ENCODE measurements at places on chromosomes 2 and 18.

DNA sequence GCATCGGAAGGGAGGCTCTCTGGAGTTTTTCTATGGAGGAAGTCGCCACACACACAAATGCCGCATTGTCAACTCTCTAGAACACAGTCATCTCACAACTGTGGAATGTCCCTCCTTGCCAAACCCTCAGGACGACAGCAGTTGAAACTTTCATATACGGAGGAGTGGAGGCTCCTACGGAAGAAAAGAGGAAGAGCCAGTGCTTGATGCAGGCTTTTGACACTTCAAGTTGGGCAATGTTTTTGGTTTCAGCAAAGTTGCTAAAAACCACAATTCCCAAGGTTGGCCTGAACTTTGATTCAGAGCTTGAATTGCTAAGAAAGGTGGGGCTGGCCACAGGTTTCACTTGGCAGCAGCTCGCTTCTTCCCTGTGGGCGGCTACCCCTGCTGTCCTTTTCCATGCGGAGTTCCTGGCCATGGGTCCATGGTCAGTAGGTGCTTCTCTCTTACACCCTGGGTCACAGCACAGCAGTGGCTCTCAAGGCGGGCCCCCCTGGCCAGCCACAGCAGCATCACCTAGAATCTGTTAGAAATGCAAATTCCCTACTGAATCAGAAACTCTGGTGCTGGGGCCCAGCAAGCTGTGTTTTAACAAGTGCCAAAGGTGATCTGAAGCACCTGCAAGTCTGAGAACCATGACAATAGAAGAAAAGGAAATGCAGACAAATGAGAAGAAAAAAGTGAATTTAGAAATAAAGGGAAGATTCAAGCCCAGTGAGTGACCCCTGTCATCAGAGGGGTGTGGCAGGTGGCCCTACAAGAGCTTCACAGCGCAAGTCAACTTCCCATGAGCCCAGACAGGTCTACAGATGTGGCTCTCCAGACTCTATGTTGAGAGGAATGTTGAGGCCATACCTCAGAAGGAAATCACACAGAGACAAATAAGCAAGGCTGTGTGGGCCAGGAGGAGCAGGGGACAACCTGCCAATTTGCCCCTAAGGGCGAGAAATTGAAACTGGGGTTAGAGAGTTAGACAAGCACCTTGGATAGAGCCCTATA is 856.4 kb downstream of the RNF144A start:
- DNase-seq: no peak

- no peak for DNase-seq
Observed at GRCh38 chr2:20621366-20622295, 29.3 kb downstream of the HS1BP3 start.

GRCh38 chr2:70663411-70663810 is 104.6 kb downstream of the ADD2 start:
- no peak for DNase-seq

GRCh38 chr18:56890632-56891031 is 239.5 kb downstream of the WDR7 start:
- no peak for DNase-seq
